ENCODE measurements at places on chromosomes 5 and 9.

- DNase-seq = no peak
Measured at GRCh38 chr9:124623966-124624734, 117.0 kb upstream of the NR5A1 start.

DNA sequence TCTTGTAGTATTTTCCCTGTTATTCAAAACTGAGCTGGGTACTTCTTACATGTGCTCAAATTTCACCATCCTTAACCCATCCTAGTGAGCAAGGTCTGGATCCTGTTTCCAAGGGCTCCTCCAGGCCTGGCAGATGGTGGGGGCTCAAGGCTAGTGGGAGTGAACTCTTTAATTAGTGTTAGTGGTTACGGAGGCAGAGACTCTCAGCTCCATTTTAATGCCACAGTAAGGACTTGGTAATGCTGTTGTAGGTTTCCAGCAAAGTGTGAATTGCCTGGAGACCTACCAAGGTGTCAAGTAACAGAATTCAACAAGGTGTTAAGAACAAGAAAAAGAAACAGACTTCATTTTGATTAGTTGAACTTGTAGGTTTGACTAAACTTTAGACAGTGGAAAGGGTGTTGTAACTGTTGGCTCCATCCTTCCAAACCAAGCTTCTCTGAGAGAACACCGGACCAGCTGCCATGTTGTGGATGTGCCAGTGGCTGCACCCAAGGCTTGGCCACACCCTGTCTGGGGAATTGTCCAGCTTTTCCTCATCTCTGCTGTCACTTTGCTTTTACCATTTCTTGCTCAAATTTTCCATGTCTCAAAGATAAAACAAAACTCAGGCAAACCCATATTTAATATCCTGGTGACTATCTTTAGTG is 98.7 kb downstream of the ADCY2 start:
- no peak for DNase-seq

- DNase-seq = no peak
Measured at GRCh38 chr5:39020458-39020857, 53.7 kb downstream of the RICTOR start.

DNA sequence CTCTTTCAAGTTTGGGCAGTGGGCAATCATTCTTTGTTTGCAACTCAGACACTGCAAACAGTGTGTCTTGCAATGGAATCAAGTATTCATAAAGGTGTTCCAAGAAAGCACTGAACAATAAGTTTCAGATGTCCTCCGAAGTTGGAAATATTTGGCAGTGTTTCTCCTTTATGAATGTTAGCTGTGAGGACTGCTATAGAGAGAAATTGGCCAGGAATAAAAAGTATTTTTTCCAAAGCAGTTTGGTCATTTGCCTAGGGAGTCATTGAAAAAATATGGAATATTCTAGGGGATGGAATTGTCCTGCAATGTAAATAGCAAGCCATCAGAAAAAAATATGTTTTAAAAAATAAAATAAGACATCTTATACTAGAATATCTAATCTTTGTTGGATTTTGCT is 688.6 kb upstream of the SEMA6A start:
- DNase-seq = no peak

DNA sequence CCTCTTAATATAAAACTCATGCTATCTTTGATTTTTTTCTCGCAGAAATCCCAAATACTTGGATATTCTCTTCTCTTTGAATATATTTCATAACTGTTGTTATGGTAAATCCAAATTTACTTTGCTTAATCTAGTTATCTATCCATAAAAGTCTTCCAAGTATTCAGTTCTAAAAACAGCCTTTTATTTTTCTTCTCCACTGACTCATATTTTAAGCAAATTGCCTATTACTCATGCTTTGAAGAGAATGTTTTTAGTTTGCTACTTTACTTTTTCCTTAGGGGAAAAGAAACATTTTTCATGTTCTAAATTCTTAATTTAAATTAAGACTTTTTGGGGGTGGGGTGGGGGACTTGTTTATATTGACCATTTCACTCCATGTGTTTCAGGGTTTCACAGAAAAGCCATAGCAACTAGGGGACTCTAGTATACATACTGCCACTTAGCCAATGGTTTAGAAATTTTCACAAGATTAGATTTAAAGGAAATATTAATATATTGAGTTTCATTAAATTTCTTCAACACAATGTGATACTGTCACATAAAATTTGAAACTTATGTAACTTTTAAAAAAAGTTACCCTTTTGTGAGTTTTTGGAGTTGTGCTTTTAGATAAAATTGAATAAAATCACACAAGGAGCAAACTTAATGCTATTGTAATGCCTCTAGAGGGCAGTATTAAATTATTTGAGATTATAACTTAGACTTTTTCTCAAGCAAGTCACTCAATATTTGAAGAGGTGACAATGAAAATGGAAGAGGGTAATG is 545.8 kb upstream of the ARRDC3 start:
- no peak for DNase-seq

DNA sequence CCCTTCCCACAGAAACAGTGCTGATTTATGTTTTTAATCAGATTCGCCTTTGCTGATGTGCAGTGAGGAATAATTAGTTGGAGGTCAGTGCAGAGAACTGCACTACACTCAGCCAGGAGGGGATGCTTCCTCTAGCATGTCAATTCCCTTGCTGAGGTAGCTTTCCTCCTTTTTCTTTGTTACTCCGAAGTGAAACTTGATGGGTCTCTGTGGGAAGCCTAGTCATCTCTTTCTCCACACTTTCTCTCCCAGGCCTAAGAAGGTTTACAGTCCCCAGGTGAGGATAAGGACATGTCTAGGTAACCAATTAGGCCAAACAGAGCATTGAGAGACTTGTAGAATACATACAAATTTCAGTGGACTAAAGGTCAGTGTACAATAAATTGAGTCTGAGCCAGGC is 461.8 kb downstream of the KIF4B start:
- peak; percentile 9 for DNase-seq

- no peak for DNase-seq
Measured at GRCh38 chr9:11618241-11618805, 1005.5 kb upstream of the PTPRD start.

- DNase-seq = no peak
Measured at GRCh38 chr5:80092486-80093107, 57.4 kb downstream of the THBS4 start.

- DNase-seq = no peak
Measured at GRCh38 chr9:125255781-125256391, 5.7 kb upstream of the GAPVD1 start.

GRCh38 chr5:82414041-82414388 is 135.9 kb upstream of the RPS23 start:
- DNase-seq = no peak

Data from iPS DF 6.9 (cell line).